ENCODE measurements at places on chromosomes 13 and 19.

GRCh38 chr13:35768073-35768472 is 291.6 kb upstream of the MAB21L1 start:
- DNase-seq, result no peak

DNA sequence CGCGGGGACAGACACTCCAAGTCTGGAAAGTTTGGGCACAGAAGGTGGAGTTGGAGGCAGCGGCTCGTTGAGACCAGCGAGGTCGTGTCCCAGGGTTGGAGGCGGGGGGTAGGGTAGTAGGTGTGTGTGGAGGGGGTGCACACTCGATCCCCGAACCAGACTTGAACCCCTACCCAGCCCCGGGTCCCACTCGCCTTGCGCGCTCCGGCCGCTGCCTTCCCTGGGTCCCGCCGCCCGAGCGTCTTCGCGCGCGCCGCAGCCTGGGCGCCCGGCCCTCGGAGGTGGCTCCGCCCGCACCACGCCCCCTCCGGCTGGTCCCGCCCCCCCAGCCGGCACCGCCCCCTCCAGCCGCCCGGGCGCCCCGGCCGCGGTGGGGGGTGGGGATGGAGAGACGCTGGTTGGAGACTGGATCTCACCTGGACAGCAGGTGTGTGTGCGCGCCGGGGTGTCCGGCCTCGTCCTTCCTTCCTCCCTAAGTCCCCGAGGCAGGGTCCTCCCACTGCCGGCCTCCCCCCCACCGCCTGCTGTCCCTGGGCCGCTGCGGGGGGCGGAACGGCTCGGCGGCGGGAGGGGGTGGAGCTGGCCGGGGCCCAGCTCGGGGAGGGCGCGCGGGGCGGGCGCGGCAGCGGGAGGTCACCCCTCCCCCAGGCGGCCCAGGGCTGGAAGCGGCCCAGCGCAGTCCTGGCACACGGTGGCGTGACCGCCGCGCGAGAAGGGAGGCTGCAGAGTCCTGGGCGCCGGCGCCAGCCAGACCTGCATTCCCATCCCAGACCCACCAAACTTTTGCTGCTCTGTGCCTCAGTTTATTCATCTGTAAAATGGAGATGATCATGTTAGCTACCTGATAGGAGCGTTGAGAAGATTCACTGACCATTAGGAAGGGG is at the start of gene KANK2:
Gene KANK2, minus strand, starts transcription at position 255 of the 884 bp plus-strand sequence. CDS start 3,034 bp downstream, outside the sequence.
- DNase-seq, result peak; percentile 89

DNA sequence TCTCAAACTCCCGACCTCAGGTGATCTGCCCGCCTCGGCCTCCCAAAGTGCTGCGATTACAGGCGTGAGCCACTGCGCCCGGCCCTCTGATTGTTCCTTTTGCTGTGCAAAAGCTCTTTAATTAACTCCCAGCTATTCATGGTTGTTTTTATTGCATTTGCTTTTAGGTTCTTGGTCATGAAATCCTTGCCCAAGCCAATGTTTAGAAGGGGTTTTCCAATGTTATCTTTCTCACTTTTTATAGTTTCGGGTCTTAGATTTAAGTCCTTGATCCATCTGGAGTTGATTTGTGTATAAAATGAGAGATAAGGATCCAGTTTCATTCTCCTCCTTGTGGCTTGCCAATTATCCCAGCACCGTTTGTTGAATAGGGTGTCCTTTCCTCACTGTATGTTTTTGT is 19.2 kb upstream of the GRTP1 start:
- DNase-seq, result no peak

DNA sequence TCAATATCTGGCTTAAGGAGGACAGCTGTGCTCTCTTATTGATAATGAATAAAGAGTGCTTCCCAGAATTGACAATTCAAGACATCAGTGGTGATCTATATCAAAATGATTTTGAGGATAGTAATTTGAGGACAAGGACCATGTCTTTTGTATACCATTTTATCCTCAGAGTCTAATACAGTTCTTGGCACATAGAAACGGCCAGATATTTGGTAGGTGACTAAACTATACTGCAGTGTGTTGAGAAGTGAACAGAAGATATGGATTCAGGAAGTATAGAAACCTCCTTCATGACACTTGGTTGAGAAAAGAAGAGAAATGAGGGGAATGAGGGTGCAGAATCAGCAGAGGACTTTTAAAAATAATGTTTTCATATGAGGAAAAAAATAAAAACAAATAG is 16.1 kb upstream of the LMO7 start:
- no peak for DNase-seq

DNA sequence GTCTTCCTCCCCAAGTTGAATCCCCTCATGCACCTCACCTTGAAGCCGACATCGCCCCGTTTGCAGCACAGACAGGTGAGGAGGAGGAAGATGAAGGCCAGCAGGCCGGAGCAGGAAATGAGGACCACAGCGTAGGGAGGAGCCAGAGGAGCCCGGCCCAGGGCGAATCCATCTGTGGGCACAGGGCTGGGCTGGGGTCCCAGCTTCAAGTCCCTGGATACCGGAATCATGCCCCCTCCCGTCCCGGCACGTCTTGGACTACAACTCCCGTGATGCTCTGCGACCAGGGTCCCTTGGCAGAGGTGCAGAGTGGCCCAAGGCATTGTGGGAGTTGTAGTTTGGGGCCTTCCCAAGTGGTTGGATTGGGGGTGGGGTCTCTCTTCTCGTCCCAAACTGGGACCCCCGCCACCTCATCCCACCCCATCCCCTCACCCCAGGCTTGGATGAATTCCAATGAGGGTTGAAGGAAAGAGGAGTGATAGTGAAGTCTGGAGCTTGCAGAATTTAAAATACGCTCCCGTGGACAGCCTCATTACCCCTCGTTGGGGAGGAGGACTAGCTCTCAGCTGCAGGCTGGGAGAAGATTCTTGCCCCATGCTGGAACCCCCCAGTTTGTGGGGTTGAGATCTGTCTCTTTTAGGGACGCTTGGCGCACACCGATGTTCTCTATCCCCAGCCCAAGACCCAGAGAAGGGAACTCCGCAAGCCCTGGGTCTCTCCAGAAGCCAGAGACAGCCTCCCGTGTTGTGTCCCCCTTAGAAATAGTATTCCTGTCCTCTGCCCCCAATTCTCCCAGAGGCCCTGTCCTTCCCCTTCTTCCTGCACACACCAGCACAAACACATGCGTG is 990 bp downstream of the LMTK3 start:
- DNase-seq, result peak; percentile 58

DNA sequence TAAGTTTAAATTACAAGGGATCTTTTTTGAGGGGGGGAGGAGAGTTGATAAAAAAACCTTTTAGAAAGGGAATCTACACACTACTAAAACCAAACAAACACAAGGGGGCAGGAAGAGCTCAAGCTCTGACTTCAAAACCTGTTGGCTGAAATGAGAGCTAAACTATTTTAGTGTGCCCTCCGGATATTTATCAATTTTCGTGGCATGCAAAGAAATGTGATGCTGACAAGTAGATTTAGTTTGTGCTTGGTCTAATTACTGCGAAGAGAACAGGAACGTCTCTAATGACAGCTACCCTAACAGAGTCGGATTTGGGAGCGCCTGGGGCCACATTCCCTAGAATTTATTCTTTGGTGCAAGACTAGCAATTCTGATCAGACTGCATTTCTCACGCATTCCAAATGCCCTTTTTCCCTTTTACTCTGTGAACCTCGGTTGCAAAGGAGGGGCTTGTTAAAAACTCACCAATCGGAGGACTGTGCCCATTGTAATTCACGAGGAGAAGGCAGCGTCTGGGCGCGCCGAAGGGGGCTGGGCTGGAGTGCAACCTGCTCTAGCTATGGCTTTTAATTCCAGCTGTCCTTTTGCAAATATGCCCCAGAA is 802 bp upstream of the FREM2 start:
- DNase-seq, result peak; percentile 14
